ENCODE measurements at places on chromosomes 6 and 20.

- no peak for DNase-seq
Observed at GRCh38 chr6:26318459-26319404, 46.3 kb upstream of the BTN3A2 start.

DNA sequence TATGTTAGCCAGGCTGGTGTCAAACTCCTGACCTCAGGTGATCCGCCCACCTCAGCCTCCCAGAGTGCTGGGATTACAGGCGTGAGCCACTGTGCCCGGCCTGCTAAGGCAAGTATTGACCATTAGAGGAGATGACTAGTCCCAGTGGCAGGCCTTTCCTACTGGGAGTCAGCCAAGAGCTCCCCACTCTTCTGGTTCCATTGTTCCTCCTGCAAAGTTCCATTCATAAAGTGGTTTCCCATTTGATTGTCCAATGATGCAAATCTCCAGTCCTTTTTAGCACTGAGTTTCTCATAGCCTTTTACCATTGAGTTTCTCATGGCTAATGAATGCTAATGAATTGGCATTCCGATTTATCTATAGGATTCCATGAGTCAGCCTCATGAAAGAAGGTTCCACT lies 148.3 kb upstream of the ESR1 start:
- DNase-seq, result no peak

DNA sequence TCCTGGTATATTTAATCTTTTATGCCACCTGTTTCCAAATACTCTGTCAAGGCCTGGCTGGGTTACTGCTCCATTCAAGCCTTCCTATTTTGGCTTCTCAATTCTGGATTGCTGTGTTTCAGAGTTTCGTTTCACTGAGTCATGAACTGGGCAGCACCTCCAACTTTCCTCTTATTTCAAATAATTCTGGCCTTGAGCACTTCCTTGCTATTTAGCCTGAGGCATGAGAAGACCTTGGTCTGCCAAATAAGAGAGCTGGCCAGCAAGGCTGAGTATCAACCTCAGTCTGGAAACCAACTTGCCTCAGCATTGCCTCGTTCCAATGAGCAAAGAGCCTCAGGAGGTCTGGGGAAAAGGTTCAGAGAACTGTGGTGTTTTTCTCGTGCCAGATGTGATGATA lies 66.6 kb downstream of the TNFAIP3 start:
- DNase-seq, result no peak

- DNase-seq, result no peak
Observed at GRCh38 chr6:79544299-79544927, 7.2 kb upstream of the LCA5 start.

DNA sequence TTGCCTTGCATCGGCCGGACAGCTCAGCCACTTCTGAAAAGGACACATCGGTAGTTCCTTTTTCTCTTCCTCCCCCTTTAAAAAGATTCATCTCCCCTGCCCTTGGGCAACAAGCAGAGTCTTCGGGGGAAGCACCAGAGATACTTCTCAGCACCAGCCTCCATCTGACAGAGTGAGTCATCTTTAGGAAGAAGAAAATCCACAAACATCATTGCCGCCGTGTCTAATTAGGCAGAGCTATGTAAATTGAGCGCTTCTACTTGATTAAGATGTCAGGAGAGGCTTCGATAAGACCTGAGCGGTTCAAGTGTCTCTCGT lies 186.4 kb downstream of the TAF4 start:
- DNase-seq, result no peak

DNA sequence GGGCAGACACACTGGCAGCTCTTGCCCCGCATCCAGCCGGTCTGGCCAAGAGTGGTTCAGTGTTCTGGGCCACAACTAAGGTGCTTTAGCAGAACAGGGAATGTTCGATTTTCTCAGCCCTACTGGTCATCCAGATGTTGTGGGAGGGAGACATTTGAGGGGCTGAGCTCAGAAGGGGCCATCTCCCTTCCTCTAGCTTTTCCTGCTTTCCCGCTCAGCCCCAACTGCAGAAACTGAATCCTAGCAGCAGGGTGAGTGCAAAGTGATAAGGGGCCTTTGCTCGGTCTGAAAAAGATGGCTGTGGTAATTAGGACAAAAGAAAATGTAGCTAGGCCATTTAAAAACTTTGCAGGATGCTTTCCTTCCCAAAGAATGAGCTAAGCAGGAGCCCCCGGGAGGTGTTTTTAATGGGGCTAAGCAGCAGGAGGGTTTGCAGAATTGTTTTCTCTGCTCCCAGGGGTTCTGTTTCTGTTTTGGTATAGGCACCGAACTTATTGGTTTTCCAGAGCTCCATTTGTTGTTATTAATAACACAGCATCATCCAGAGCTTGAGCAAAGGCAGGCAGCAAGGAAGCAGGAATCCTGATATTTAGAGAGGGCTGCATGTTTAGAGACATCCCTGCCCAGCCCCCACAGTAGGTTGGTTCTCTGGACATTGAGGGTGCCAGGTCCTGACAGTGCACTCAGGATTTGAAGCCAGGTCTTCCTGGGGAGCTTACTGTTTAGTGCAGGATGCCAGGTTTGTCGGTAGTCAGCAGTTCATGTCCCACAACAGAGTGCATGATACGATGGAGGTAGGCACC lies 210.9 kb downstream of the SLC24A3 start:
- no peak for DNase-seq

GRCh38 chr6:108914235-108915022 lies 66.2 kb downstream of the ARMC2 start:
- no peak for DNase-seq

GRCh38 chr20:63968928-63969760 lies 586 bp downstream of the ZNF512B start:
- DNase-seq, result no peak

GRCh38 chr20:63747622-63748069 lies 8.1 kb downstream of the SLC2A4RG start:
- no peak for DNase-seq

DNA sequence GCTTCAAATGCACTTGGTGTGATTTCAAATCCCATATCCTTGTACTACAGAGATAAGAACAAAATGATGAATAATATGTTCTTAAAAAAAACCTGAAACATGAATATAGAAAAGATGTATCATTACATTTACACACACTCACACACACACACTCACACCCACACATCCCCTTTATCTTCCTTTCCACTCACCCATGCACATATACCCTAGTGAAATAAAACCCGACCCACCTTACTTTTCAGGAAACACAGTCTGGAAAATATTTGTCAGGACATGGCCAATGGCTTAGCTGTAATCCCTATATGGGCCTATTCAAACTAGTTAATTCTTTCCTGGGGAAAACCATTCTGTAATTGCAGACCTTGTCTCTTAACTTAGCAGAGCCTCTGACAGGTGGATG lies 60.8 kb upstream of the EDN1 start:
- no peak for DNase-seq

DNA sequence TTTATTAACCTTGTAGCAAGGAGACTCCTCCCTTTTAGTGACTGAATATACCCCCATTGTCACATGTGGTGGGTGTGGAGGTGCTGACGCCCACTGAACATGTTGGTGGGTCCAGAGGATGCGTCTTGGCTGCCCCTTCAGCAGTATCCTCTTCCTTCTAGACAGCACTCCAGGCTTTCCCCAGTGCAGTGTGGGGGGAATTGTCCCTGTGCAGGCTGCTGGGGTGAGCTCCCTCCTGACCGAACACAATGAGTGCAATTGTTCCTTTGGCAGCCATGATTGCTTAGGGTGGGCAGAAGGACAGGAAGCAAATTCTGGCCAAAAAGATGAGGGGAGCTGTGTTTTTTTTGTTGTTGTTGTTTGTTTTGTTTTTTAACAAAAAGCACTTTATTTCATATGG lies 209.3 kb upstream of the PDE10A start:
- DNase-seq, result no peak

- no peak for DNase-seq
Observed at GRCh38 chr6:44858998-44859397, 469.1 kb upstream of the RUNX2 start.

GRCh38 chr6:168314948-168315347 lies 4.6 kb downstream of the DACT2 start:
- DNase-seq, result no peak

GRCh38 chr20:41145821-41146620 lies 8.7 kb downstream of the PLCG1 start:
- no peak for DNase-seq

GRCh38 chr20:33675136-33675959 lies 1.1 kb upstream of the NECAB3 start:
- DNase-seq, result no peak

- DNase-seq, result no peak
Observed at GRCh38 chr20:4375881-4376280, 345.8 kb upstream of the PRND start.

DNA sequence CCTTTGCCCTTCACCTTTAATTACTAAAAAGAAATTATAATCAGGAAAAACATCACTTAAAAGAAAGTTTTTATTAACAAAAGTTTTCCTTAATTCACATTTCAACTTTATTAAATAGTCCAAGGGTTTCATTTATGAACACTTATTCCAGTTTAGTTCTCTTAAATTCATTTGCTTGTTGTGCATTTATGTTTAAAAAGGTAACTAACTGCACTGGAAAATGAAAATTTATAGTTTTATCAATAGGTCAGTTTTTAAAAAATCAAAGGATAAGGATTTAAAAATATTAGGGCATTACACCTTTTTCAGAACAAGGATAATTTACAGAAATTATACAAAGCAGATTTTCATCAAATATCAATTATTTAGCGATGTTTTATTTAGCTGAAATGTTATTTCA lies 958 bp upstream of the ATP5F1E start:
- DNase-seq, result no peak

- no peak for DNase-seq
Observed at GRCh38 chr6:170307080-170307545, 555 bp downstream of the FAM120B start.

DNA sequence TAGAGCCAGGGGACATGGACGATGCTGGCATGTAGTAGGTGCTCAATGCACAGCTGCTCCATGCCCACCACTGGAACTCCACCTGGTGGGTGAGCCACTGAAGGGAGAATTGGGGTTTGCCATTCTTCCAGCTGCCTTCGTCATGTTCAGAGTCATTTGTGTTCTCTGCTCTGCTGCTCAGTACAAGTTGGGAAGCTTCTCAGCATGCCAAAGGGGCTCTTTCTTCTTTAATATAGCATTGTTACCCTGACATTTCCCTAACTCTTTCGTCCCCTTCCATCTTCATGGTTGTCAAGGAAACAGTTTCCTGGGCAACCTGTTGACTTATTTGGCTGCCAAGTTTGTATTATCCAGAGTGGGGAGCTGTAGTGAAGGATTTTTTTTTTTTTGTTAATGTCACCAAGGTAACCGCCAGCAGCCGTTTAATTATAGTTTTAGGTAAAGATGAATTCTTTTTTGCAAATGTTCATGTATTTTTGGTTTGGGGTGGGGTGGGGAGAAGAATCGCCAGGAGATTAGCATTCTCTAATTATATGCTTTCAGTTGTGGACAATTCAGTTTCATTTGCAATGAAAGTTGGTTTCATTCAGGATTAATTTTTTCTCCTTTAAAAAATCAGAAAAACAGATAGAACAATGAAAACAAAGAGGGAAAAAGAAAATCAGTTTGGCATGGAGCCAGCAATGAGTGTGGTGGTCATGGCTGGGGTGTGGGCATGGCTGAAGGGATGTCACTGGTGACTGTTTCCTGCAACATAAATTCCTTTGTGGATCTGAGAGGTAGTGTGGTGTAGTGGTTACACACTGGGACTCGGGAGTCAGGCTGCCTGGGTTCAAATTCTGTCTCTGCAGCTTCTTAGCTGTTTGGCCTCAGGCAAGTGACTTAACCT lies 73.0 kb upstream of the KCNG1 start:
- no peak for DNase-seq

- no peak for DNase-seq
Observed at GRCh38 chr20:708956-709355, 33.4 kb upstream of the SCRT2 start.

GRCh38 chr20:33282991-33283555 lies at the start of gene BPIFB1:
BPIFB1 (plus strand) TSS chr20:33283214; CDS start chr20:33286074, 2,860 bp downstream.
- no peak for DNase-seq

DNA sequence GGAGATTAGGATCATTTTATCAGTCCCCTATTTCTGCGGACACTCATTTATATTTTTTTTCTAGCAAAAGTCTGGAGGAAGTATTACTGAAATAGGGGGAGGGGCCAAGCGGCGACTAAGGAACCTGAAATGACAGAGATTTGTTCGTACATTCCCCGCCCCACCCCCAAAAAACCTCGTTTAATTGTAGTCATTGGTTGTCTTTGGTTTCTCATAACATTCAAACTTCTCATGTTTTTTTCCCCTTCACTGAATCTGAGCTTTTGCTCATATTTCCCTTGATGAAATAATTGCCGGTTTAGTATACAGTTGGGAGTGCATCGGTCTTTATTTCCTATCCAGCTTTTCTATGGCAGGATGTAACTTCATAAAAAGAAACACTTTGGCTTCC lies 768 bp upstream of the FYN start:
- DNase-seq, result peak; percentile 28

- DNase-seq, result peak; percentile 88
Observed at GRCh38 chr20:53594068-53595017, 704 bp upstream of the ZNF217 start.

Measured in activated CD8-positive, alpha-beta memory T cell treated with anti-CD3 and anti-CD28 coated beads for 1 hour (primary cell).